ENCODE measurements at places on chromosomes 12 and 14.

DNA sequence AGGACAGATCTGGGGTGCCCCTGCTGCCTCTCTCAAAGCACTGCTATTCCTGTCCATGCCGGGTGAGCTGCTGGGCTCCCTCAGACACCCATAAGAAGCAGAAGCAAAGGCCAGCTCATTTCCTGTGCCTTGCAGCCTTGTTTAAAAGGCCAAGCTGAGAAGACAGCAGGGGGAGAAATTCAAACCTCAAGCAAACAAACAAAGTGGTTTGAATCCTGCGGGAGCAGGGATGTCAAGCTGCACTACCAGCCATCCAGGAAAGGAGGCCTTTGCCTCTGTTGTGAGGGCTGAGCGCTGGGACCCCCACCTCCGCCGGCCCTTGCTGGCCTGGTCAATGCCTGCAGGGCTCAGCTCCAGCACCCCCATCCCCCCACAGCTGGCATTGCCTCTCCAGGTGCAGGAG, 176.5 kb downstream of the PIWIL1 start:
- no peak for DNase-seq

GRCh38 chr12:29150462-29150861, 1.4 kb downstream of the FAR2 start:
- no peak for DNase-seq

DNA sequence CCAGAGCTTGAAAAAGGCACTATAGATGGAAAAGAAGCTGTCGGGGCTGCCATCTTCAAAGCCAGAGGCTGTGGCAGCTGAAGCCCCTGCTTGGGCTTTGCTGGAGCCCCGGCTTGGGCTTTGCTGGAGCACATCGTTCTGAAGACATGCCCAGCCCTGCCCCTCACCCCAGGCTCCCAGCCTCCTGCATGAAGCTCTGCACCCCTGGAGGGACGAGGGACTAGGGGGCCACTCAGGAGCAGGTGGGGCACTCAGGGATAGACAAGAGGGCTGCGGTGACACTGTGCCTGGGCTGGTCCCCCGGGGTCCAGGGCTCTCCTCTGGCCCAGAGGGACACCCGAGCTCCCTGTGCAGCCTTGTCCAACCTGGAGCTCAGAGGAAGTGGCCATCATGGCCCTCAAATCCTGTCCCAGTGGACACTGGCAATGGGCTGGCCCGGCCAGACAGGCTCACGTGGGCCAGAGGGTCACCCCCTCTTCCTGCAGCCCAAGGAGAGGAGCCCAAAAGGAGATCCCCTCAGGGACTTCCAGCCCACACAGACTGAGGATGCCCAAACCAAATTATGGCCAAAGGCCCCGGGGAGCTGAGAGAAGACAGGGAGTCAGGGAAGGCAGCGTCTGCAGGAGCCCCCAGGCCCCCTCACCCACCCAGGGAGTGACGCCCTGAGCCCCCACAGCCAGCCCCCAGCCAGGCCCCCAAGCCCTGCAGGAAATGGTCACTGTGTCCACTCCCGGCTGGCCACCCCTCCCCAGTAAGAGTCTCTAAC, 23.1 kb upstream of the C14orf180 start:
- DNase-seq = no peak

- no peak for DNase-seq
Observed at GRCh38 chr14:27384124-27384523, 786.3 kb upstream of the NOVA1 start.

GRCh38 chr14:93099196-93099595, 16.5 kb downstream of the ITPK1 start:
- no peak for DNase-seq

DNA sequence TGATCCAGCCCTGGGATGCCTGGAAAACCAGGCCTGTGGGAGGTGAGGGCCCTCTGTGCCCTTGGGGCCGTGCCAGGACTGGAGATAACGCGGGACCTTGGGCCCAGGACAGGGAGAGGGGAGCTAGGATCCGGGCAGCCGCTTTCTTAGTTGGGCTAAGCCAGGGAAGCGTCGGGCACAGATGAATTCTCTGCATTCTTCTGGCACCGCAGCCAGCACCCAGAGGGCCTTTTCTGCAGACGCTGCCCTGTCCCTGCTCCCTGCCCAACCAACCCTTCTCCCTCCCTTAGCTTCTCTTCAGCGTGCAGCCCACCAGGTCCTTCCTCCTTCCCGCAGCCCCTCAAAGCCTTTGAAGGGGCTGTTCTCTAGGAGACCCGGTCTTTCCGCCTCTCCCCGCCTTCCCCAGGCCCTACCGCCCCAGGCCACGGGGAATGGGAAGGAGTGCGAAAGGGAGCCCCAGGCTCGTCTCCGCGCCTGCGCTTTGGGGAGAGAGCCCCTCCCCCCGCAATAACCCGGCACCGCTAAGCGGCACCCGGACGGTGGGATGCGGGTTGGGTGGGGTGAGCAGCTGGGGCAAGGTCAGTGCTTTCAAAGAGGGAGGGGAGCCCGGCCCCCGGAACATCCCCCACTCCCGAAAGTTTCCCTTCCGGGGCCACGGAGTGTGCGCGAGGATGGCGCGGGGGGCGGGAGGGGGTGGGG, 663 bp downstream of the NCKAP5L start:
- DNase-seq = peak; percentile 75

DNA sequence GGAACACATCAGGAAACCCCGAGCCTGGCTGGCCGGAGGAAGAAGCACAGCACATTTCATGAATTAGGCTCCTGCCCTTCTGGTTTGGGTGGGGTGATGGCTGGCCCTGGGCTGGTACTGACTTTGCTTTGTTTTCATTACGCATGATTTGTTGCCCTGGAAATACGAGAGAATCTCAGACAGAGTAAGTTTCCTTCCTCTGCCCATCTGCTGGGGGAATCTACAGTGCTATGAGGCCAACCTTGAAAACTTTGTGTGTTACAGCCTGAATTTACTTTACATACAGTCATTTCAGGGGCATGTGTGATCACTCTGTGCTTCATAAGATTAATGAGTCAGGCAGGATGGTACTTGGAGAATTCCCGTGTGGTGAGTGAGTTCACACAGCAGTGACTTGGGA, 20.5 kb upstream of the SLC5A8 start:
- DNase-seq = no peak

DNA sequence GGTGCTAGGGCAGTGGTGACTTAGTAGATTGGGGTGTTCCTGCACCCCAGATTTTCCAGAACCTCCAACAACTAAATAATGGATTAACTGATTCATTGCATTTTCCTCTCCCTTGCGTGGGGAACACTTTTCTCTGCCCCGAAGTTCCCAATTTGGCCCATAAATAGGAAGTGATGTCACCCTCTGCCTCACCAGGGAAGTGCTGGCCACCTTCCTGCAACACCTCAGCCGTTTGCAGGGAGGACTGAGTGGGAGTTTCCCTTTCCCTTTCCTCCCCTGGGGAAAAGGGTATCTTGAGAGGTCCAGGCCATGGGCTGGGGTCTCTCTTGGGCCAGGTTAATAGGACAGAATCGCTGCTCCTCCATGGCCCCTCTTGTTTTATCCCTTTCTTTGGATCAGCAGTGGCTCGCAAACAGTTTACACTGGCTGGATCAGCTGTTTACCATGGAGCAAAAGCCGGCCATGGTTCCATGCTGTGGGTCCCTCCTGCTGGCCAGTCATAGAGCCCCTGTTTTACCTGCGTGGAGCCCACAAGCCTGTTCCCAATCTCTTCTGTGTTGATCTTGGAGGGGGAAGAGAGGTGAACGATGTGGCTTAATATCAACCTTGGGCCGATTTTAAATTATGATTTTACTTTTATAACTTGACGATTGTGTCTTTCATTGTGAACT, 91.6 kb upstream of the VRK1 start:
- DNase-seq = no peak

- no peak for DNase-seq
Observed at GRCh38 chr12:113049976-113050742, 6.4 kb upstream of the DTX1 start.

DNA sequence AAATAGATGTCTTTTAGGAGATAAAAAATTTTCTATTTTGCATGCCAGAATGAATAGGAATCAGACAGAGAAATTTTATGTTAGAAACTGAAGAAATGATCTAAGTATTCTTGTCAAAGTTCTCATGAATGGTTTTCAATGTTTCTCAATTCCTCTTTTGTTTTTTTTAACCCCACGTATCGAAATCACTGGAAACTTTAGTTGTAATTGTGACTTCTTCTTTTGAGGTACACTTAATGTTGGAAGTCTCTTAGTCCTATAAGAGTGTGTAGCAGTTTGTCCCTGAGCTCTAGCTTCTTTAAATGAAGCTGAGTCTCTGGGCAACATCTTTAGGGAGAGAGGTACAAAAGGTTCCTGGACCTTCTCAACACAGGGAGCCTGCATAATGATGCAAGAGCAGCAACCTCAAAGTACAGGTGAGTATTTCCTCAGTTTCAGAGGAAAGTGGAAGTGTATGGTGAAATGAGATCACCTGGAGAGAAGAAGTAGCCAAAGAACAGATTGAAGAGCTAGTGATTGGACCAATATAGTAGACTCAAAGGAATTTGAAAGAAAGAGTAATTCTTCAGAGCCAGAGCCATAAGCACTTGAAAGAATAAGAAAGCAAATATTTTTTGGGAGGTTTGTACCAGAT, at the start of gene CLEC6A:
Gene CLEC6A, plus strand, starts transcription at position 236 of the 634 bp plus-strand sequence. Its CDS starts 150 bp downstream, at position 386.
- no peak for DNase-seq

DNA sequence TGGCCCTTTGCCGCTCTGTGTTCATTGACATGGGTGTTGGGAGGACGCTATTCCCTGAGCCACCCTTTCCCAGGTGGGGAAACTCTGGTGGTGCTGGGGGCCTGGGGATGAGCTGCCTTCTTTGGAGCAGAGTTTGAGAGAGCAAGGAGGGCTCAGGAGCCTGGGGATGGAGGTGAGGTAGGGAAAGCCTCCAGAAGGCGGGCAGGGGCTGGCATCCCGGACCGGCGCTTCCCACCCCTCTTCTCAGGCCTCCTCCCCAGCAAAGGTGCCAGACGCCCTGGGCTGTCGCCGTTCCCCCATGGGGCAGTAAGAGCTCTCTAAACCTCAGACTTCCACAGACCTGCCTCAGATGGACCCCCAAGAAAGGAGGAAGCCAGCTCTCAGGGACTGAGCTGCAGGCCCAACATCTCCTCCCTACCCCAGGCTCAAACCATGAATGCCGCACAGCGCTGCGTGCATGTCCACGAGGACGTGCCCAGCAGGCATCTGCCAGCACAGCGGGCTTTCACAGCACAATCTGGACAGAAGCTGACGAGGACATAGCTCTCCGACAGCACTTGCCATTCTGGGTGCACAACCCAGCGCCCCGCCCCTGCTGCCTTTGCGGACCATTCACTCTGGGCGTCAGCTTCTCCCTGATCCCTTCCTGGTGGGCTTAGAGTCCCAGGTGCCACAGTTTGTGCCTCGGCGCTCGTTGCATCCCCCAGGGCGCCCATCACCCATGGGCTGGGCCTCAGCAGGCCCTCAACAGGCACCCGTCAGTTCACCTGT, 14.9 kb upstream of the TTC7B start:
- no peak for DNase-seq

GRCh38 chr12:11686120-11686519, 36.6 kb downstream of the ETV6 start:
- no peak for DNase-seq

DNA sequence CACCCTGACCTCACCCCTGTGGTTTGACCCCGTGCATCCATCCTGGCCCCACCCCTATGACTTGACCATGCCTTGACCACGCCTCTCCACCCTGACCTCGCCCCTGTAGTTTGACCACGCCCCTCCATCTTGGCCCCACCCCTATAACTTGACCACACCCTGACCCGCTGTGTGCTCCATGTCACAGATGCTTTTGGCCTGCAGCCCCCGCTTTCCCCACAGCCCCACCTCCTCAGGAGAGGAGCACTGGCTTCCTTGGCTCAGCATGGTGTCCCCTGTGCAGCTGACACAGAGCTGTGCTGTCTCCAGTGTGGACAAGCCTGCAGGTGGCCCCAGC, 269.9 kb upstream of the SFSWAP start:
- no peak for DNase-seq

GRCh38 chr12:40181490-40181889, 43.3 kb upstream of the LRRK2 start:
- DNase-seq = no peak

GRCh38 chr12:119409043-119409442, 74.5 kb downstream of the CCDC60 start:
- no peak for DNase-seq

GRCh38 chr12:8590842-8591545, 21.7 kb downstream of the AICDA start:
- DNase-seq = no peak

DNA sequence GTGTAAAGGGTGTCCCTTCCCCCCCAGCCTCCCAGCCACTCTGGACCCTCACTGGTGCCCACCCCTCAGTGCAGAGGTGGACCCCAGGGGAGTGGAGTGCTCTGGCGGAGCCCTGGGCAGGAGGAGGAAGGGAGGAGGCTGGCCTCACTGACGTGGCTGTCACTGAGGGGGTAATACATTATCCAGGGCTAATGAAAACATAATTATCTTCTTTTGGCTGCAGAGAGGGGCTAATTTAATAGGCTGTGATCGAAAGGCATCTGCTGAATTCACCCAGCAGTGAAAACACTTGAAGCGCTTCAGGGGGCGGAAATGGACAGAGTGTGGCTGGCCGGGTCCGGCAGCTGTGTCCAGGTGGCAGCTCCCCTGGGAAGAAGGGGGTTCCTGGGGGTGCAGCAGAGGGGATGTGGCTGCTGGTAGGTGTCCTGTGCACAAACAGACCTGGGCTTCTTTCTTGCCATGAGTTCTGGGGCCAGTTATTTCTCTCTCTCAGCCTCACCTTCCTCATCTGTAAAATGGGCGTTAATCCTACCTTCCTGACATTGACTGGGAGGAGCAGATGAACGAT, 3.7 kb upstream of the NOS1 start:
- no peak for DNase-seq

DNA sequence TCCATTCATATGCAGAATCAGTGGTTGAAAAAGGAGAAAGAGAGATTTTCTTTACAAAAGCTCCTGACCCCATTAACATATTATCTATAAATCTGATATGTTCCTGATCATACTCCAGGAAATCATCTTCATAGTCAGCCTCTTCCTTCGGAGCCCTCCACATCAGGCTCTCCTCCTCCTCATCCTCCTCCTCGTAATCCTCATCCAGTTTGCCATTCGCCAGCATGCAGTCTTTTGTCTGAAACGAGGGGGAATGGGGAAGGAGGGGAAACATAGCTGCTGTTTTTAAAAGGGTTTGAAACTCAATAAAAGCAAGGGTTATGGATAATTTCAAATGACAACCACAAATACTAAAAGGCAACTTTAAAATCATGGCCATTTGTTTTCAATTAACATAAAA, 60.9 kb downstream of the DICER1 start:
- DNase-seq = no peak

- no peak for DNase-seq
Observed at GRCh38 chr12:1646569-1647284, 17.7 kb downstream of the WNT5B start.

- no peak for DNase-seq
Observed at GRCh38 chr14:20580242-20580641, 7.6 kb downstream of the RNASE11 start.

- DNase-seq = no peak
Observed at GRCh38 chr12:95762123-95762785, 28.3 kb downstream of the NTN4 start.

GRCh38 chr14:31026077-31026449, at the start of gene STRN3:
Gene STRN3 (minus strand): TSS chr14:31026379. CDS start chr14:31026185, 194 bp downstream.
- DNase-seq = no peak
